WTC11 (cell line): ENCODE measurements at places on chromosomes 12 and 14. TPM values are rescaled to one million over a fixed set of nuclear protein-coding genes. Genes with fewer than 3 reads are reported as not detected.

DNA sequence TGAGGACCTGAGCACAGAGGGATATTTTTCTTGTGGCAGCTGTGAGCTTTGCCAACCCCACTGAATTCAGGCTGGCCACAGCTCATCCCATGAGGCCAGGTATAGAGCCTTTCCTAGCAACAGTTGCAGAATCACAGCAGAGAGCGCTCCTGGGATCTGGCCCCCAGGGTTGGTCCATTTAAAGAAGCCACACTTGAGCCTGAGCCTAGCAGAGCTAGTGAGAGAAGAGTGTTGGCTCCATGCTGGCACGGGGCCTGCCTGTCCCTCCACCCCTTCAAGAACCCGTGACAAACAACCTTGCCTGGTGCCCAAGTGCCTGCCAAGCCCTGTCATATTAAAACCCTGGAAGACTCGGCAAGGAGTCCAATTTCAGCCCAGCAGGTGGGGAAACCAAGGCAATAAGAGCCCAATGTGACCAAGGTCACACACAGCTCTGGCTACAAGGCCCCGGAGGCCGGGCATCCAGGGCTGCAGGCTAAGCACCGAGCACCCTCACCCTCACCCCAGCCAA is 91.6 kb downstream of the LRRC74A start:
- H3K4me1 ChIP-seq, result peaks cover 75% of the 10 kb centered on the region
- no peak overlapping the region for H3K4me3 ChIP-seq
- no peak for DNase-seq
- H3K27ac ChIP-seq, result peak overlapping the region; percentile 85; the same call in 1 of the 2 replicates

GRCh38 chr12:99367181-99367580 is 280.4 kb upstream of the GARIN6 start:
- H3K27ac ChIP-seq, result no peak overlapping the region
- DNase-seq, result no peak
- H3K36me3 ChIP-seq, result no peaks in the 10 kb centered on the region
- H3K4me1 ChIP-seq, result no peaks in the 10 kb centered on the region
- no peak overlapping the region for H3K4me3 ChIP-seq

The TAS2R46 gene
- total RNA-seq, result 0.44 to 0.85 TPM (median 0.69 TPM) in 3 replicates

The FLVCR2 gene
- total RNA-seq, result 6.6 to 12.9 TPM (median 8.1 TPM) in 3 replicates

The ALDH1L2 gene
- total RNA-seq, result 3.5 to 7.7 TPM (median 5.5 TPM) in 3 replicates

GRCh38 chr14:92520102-92521057 is 6.8 kb downstream of the RIN3 start:
- no peak overlapping the region for H3K4me3 ChIP-seq
- peaks cover 14% of the 10 kb centered on the region for H3K27me3 ChIP-seq
- H3K27ac ChIP-seq, result no peak overlapping the region
- DNase-seq, result no peak

DNA sequence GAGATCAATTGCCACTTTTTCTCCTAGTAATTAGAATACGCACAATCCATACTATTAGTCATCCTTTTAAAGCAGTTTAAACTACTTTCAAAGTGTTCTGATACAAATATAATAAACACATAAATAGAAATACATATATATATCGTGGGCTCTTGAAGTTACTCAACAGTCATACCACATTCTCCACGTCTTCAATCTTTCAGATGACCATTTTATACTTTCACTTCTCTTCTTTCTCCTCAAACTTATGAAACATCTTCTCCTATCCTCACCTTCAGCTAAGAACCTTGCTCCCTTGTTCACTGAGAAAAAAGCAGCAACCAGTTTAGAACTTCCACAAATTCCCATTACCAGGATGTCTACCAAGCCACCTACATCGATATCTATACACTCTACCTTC is 19.2 kb downstream of the CEP290 start:
- no peak for DNase-seq
- no peaks in the 10 kb centered on the region for H3K4me1 ChIP-seq
- no peak overlapping the region for H3K4me3 ChIP-seq
- peaks cover 4% of the 10 kb centered on the region; the same call in 1 of the 2 replicates for H3K36me3 ChIP-seq

DNA sequence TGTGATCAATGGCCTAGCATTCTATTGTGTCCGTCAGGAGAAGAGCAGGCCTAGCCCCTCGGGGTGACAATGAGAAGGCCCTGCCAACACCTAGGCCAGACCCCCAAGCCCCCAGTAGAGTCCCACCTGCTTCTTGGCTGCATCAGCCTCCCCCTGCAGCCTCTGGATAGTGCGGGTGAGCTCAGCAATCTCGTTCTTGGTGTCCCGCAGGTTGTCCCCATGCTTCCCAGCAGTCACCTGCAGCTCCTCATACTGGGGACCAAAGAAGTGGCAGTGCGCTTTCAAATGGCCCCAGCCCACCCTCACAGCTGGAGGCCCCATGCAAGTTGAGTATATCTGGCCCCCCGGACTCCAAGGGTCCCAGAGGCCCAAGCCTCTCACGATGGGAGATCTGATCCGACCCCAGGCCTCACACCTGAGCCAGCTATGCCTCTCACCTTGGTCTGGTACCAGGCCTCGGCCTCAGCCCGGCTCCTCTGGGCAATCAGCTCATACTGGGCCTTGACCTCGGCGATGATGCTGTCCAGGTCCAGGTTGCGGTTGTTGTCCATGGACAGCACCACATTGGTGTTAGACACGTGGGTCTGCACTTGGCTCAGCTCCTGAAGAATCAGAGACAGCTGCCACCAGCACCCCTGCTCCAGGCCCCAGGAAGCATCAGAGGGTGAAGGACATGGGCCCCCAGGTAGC is 10.0 kb upstream of the KRT4 start:
- no peak overlapping the region for H3K27ac ChIP-seq
- H3K4me3 ChIP-seq, result no peak overlapping the region
- H3K36me3 ChIP-seq, result no peaks in the 10 kb centered on the region
- H3K4me1 ChIP-seq, result peaks cover 7% of the 10 kb centered on the region
- H3K27me3 ChIP-seq, result no peaks in the 10 kb centered on the region; the same call in 1 of the 2 replicates

GRCh38 chr14:24339284-24340151 is at the start of gene RIPK3:
RIPK3 (minus strand) TSS chr14:24339991; CDS start chr14:24339826, 165 bp downstream.
- H3K4me1 ChIP-seq, result peaks cover 13% of the 10 kb centered on the region
- H3K27me3 ChIP-seq, result peaks cover 95% of the 10 kb centered on the region
- H3K36me3 ChIP-seq, result no peaks in the 10 kb centered on the region
- no peak within 1 kb of the TSS for H3K27ac ChIP-seq
- peak within 1 kb of the TSS; percentile 80 for H3K4me3 ChIP-seq
- DNase-seq, result peak; percentile 68

The SNRPF gene
- 70.7 to 75.8 TPM (median 74.9 TPM) in 3 replicates for total RNA-seq

- no peaks in the 10 kb centered on the region for H3K4me1 ChIP-seq
- H3K27ac ChIP-seq, result no peak overlapping the region
- peak; percentile 10 for DNase-seq
- H3K36me3 ChIP-seq, result no peaks in the 10 kb centered on the region
- no peak overlapping the region for H3K4me3 ChIP-seq
These were observed 50.4 kb downstream of the CYP46A1 start for GRCh38 chr14:99734406-99735051.

DNA sequence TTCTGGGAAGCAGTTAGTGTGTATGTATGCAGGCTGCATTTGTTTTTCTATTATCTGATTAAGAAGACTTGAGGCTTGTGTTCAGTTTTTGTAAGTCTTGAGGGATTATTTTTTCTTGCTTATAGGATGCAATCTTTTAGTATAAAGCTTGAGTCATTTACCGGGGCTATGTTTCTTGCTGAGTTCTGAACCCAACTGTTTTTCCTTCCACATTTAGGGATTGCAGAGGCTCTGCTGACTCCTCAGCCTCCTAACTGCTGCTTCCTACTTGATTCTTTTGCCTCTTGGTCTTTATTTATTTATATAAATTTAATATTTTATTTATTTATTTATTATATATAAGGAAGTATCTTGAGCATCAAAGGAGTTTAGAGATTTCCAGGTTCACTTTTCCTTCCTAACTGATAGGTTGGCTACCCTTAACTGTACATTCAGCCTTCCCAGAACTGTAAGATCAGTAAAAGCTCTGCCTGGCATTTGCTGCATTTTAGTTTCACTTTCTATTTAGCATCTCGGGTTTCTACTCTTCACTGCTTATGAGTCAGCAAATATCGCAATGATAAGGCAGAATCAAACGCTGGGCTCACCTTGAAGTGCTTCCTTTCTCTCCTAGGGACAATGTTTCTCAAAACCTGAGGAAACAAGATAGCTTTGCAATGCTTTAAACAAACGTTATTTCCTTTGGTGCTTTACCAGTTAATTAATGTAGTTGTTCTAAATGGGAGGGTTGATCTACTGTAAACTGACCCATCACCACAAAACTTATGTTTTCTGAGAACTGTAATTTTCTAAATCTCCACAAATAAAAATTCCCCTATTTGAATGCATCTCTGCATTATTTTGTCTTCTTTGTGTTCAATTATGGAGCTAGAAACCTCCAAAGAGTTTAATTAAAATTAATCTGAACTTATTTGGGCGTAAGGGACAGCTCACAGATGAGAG is 1183.7 kb upstream of the TMEM132C start:
- H3K36me3 ChIP-seq, result peaks cover 61% of the 10 kb centered on the region
- no peak for DNase-seq
- no peak overlapping the region for H3K4me3 ChIP-seq
- no peaks in the 10 kb centered on the region for H3K4me1 ChIP-seq

The YAF2 gene
- total RNA-seq, result 2.3 to 3.3 TPM (median 2.4 TPM) in 3 replicates

- H3K4me1 ChIP-seq, result no peaks in the 10 kb centered on the region
- peaks cover 11% of the 10 kb centered on the region for H3K36me3 ChIP-seq
- H3K4me3 ChIP-seq, result no peak overlapping the region
- H3K27me3 ChIP-seq, result no peaks in the 10 kb centered on the region; the same call in 1 of the 2 replicates
- H3K27ac ChIP-seq, result no peak overlapping the region
- DNase-seq, result peak; percentile 28
These were observed 132.9 kb upstream of the DAAM1 start for GRCh38 chr14:59055439-59056045.

The C14orf180 gene
- not detected in 3 replicates for total RNA-seq

DNA sequence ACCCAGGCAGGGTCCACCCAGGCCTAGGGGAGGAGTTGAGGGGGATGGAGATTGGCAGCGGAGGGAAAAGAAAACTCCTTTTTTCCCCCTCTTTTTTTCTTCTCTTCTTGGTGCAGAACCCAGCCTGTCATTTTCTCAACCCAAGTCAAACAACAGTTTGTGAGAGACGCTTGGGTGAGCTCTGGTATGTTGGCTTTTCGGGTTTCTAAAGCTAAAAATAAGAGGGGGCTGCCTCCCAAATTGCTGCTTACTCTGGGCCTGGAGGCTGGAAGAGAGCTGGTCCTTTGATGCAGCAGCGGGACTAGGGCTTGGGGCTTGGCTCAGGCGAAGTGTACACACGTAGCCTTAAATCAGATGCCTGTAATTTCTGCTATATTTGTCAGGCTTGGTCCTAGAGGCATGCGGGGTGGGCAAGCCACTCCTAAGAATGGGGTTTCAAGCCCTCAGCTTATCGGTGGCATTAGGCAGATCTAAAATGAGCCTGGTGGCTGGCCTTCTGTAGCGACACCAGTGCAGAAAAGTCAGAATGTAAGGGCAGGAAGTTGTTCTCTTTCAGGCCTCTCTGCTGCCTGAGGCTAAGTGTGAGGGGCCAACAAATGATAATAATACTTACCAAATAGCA is 816 bp upstream of the SLC8A3 start:
- peak; percentile 12 for DNase-seq
- no peaks in the 10 kb centered on the region for H3K36me3 ChIP-seq
- H3K4me1 ChIP-seq, result peaks cover 37% of the 10 kb centered on the region
- peak overlapping the region; percentile 65 for H3K4me3 ChIP-seq
- H3K27me3 ChIP-seq, result peaks cover 58% of the 10 kb centered on the region
- no peak overlapping the region for H3K27ac ChIP-seq

DNA sequence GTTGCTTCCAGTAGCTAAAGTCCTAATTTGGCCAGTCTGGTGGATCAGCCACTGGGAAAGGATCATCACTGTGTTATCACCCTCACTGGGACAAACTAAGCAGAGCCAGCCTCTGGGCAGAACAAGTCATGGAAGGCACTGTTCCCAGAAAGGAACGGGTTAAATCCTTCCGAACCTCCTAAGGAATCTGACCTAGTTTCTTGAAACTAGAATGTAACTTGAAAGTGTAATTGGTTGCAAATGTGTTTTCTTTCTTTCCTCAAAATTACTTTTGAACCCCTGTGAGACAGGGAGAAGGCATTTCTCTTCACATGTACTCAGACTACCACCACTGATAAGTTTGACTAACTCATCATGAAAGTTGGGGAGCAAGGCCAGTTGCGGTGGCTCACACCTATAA is 18.7 kb upstream of the KICS2 start:
- H3K4me1 ChIP-seq, result peaks cover 8% of the 10 kb centered on the region; the same call in 1 of the 2 replicates
- H3K4me3 ChIP-seq, result no peak overlapping the region
- no peak overlapping the region for H3K27ac ChIP-seq
- DNase-seq, result no peak

GRCh38 chr14:81178063-81178462 is 42.7 kb downstream of the GTF2A1 start:
- H3K4me3 ChIP-seq, result no peak overlapping the region
- H3K4me1 ChIP-seq, result no peaks in the 10 kb centered on the region
- H3K27ac ChIP-seq, result no peak overlapping the region
- peaks cover 25% of the 10 kb centered on the region for H3K36me3 ChIP-seq
- H3K27me3 ChIP-seq, result no peaks in the 10 kb centered on the region
- no peak for DNase-seq

GRCh38 chr14:22333422-22334274 is 255.4 kb downstream of the DAD1 start:
- no peak for DNase-seq
- peak overlapping the region; percentile 82 for H3K27ac ChIP-seq
- H3K4me1 ChIP-seq, result peaks cover 28% of the 10 kb centered on the region
- H3K27me3 ChIP-seq, result peaks cover 17% of the 10 kb centered on the region

DNA sequence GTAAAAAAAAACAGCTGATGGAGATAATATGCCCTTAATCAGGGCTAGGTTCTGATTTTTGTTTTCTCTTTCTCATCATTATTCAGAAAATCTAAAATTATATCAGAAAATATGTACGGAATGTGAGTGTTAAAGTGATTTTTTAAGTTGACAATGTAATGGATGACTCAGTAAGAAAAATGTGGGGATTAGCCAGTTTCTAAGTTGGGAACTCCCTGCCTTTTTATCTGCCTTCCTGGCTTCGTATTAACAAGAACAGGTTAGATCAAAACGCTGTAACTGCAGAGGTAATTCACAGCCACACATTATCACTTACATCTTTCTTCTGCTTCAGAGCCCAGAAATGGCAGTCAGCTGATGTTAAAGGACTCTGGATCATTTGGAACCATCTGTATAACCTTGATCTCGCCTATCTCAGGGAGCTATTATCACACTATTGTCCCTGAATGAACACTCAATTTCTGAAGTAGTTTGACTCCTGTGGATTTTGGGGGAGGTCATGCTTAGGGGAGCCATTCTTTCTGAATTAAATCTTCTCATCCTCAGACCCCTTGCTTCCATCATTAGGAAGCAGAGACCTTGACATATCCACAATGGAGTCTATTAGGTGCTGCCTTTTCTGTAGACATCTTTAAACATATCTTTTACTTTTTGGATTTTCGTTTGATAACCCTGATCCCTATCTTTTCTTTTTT is 135.7 kb upstream of the SLC16A7 start:
- H3K4me1 ChIP-seq, result no peaks in the 10 kb centered on the region
- H3K27ac ChIP-seq, result no peak overlapping the region
- DNase-seq, result no peak
- H3K36me3 ChIP-seq, result no peaks in the 10 kb centered on the region
- no peak overlapping the region for H3K4me3 ChIP-seq

GRCh38 chr14:34043627-34044372 is 92.9 kb upstream of the EGLN3 start:
- no peaks in the 10 kb centered on the region for H3K36me3 ChIP-seq
- peaks cover 10% of the 10 kb centered on the region for H3K4me1 ChIP-seq
- H3K27ac ChIP-seq, result no peak overlapping the region; the same call in 1 of the 2 replicates
- H3K27me3 ChIP-seq, result no peaks in the 10 kb centered on the region; the same call in 1 of the 2 replicates
- DNase-seq, result no peak
- H3K4me3 ChIP-seq, result no peak overlapping the region
